ENCODE measurements at places on chromosomes 1 and 21.

GRCh38 chr1:113390871-113391648 lies 745 bp downstream of the MAGI3 start:
- peak; percentile 39 for DNase-seq

DNA sequence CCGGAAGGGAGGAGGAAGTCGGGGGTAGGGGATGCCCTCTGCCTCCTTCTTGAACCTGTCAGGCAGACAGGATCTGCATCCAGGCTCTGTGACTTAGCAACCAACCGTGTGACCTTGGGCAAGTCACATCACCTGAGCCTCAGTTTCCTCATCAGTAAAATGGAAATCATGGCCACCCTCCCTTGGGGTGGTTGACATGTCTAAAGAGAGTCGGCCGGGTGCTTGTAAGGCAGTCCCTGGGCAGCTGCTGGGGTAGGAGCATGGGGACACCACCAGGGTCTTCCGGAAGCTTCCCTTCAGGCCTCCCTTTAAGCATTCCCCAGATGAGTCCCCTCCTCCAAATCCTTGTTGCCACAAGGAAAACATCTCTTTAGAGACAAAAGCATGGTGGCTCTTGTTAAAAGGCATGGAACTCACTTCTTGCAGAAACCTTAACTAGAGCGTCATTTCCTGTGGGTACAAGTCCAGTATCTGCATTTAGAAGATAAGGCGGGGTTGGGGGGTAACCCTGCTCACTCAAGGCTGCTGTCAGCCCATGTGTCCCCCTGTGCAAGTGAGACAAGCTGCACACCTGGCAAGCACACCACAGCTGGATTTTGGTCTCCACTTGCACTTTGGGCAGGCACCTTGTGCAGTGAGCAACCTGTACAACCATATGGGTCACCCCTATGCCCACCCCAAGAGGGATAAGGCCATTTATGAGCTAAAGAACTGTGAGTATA lies 10.4 kb downstream of the CLCNKB start:
- DNase-seq = no peak

DNA sequence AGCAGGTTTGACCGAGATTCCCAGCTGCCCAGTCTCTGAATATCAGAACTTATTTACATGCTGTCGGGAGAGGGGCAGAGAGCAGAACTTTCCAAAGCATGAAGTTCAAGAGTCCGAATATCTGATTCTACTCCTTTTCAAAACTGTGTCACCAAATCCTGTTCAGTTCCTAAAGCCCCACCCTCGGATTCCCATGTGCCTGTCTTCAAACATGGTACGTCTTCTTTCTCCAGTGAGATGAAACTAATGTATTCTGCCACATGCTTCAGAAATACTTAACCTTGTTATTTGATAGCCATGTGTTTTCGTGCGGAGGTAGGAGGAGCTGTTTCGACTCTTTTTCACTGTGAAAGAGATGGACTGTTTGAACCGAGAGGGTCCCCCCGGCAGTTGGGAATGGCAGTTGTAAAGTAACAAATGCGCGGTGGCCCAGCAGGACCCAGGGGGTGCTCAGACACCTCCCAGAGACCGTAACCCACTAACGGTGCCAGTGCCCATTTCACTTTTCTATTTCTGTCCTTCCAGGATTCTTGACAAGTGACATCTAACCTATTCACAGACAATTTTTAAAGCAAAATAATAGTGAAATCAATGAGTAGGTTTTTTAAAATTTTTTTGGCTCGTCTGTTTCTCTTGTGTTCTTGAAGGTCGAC lies 67.2 kb downstream of the ZBTB18 start:
- no peak for DNase-seq

DNA sequence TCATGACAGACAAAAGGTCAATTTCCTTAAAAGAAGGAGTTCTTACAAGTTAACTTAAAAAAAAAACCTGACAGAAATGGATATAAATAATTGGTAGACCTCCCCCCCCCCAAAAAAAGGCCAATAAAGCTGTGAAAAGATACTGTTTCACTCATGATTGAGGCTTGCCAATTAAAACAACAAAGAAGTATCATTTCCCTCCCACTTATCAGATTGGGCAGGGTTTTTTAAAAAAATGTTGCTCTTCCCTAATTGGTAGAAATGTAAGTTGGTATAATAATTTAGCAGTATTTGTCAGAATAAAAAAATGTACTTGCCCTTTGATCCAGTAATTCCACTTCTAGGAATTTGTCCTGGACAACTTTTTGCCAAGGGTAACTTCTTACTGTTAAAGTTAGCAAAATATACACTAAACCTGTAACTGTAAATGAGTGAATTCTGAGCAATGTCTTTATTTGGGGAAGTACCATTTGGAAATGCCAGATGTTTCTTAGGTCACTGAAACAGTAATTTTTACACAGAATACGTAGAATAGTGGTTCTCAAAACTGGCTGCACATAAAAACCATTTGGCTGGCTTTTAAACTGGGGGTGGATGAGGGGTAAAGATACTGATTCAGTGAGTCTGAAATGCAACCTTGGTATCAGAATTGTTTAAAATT lies 17.5 kb downstream of the RNF2 start:
- DNase-seq = no peak

GRCh38 chr1:69483246-69483645 lies 84.5 kb upstream of the LRRC7 start:
- no peak for DNase-seq

GRCh38 chr1:87715052-87715451 lies 386.4 kb downstream of the LMO4 start:
- DNase-seq = no peak

- no peak for DNase-seq
Observed at GRCh38 chr1:229001467-229002011, 266.3 kb downstream of the RHOU start.

GRCh38 chr1:116365353-116365780 lies 7.7 kb upstream of the ATP1A1 start:
- DNase-seq = peak; percentile 61

GRCh38 chr21:16058896-16059295 lies 329.1 kb downstream of the USP25 start:
- no peak for DNase-seq

DNA sequence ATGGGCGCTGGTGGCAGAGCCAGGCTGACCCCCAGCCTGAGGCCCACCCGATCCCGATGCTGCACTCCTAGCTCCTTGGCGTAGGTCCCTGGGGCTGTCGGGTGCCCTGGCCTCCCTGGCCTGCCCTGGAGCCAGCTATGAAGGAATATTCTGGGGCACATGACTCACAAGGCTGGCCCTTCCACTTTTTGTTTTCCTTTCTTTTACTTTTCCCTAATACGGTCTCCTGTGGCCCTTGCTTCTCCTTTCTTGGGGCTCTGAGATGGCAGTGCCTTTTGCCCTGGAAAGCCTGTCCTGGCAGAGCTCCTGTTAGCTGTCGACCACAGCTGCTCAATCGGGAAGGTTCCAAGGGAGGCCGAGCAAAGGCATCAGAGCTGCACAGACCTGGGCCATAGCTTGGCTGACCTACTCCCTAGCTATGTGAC lies 22.1 kb downstream of the ARHGEF10L start:
- no peak for DNase-seq

DNA sequence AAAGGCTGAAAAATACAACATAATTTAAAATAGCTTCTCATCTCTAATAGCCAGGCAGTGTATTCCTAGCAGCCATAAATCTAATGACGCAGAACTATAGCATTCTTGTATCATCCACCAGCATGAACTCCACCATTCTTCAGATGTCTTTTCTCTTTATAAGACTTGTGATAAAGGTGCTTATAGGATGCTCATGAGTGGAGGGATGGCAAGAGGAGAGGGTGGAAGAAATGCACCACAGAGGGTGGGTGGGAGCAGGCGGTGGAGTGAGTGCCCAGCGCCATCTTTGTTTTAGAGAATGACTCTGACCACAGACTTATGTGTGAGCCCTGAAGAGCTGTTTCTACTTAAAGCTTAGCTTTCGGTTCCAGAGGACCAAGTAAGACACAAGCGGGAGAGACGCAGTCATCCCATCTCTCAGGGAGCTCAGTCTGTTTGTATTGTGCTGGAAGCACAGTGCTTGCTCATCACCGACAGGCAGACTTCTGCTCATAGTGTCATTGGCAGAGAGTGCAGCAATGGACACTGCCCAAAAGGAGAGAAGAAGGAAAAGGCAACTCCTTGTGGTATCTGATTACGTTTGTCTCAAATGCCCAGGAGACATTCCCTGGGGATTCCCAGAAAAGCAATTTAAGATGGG lies 65.6 kb downstream of the KCNJ15 start:
- DNase-seq = no peak

DNA sequence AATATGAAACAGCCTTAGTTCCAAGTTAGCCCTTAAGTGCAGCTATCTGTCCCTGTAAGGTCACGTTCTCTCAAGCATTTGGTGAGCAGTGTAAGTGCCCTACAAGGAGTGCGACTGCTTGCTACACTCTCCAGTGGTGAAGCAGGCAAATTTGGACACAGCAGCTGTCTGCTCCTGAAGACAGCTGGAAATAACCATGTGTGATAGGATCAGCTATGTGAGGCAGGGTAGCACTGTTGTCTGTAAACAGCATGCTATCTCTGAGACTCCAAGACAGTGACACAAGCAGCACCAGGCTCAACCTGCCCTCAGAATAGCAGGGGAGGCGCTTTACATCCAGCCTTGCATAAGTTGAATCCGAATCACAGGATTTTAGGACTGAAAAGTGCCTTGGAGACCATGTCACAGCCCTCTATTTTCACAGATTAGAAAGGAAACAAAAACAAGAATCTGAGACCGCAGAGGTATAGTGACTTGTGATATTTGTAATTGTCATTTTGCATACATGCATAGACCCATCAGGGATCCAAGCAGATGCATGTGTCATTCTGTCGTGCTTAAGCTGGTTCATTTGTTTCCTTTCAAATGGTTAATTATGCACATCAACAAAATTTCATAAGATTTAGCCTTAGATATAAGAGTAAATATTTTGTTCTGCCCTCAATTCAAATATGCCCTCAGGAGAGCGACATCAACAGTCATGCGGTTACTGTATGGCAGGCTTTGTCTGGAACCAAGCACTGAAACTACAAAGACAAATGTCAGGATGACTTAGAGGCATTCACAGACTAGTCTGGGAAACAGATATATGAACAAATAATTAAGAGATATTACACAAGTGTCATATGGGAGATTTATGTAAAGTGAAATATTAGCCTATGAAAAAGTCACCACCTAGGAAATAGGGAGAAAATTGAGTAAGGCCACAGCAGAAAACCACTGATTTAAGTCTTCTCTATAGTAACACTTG lies 134.9 kb upstream of the NRIP1 start:
- no peak for DNase-seq

GRCh38 chr1:55195521-55196233 lies 19.5 kb downstream of the USP24 start:
- DNase-seq = no peak

- no peak for DNase-seq
Observed at GRCh38 chr1:42660907-42661500, 2.8 kb downstream of the PPIH start.

DNA sequence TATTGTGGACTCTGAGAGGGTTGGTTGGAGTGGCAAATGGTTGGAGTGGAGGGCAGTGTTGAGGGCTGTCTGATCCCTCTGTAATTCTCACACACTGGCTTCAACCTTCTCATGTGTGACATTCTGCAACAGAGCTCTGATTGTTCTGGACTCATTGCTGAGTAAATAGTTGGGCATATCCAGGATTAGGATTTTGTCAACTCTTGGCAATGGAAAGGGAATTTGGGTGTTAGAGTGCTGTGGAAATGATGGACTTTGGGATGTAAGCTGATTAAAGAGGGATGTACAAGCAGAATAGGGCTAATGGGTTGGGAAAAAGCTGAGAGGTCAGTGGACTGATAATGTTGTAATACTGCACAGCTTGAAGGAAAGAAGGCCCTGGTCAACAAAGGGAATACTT lies 16.5 kb downstream of the TLCD4 start:
- no peak for DNase-seq

DNA sequence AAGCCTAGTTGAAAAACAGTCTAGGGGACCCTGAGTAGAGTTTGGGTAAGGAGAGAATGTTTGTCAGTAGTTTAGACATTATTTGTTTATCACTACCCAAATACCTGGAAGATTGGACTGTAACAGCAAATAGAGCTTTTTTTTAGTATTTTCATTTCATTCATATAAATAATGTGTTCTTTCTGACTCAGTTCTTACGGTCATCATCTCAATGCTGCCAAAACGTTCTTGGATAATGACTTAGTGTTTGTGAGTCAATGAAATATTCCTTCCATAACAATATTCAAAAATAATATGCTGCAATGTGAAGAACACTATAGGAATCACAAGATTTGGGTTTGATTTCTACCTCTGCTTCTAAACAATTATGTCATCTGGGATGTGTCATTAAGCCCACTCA lies 400.0 kb upstream of the PKN2 start:
- DNase-seq = no peak

- no peak for DNase-seq
Observed at GRCh38 chr1:29393451-29393826, 157.1 kb downstream of the PTPRU start.

- no peak for DNase-seq
Observed at GRCh38 chr1:84223751-84224432, 77.6 kb upstream of the SAMD13 start.

GRCh38 chr1:182784556-182785171 lies 4.9 kb upstream of the NPL start:
- DNase-seq = peak; percentile 76

DNA sequence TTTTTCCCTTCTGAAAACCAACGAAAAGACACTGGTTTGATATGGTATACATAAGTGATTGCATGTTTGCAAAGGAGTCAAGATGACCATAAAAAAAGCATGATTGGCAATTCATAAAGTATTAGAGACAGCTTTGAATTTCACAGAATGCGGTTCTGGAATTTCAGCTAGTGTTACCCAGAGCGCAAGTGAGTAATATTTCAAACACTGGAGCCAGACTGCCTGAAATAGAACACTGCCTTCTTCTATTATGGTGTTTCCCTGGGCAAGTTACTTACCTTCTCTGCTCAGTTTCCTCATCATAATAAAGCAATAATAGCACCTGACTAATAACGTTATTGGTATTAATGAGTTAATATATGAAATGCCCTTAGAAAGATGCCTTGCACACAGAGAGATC lies 54.7 kb downstream of the NEGR1 start:
- no peak for DNase-seq

DNA sequence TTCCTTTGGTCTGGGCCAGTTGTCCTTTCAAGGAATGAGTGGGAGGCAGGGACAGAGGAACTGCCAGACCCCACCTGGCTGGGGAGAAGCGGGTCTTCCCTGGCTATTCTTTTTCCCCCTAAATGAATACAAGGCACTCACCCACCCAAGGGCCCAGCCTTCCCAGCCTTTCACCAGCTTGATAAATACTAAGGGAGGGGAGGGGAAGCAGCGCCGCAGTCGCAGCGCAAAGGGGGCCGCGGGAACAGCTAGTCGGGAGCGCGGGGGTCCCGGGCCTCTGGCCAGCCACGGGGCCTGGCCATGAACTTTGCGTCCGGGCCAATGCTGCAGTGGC lies 91.3 kb upstream of the VAMP3 start:
- no peak for DNase-seq

DNA sequence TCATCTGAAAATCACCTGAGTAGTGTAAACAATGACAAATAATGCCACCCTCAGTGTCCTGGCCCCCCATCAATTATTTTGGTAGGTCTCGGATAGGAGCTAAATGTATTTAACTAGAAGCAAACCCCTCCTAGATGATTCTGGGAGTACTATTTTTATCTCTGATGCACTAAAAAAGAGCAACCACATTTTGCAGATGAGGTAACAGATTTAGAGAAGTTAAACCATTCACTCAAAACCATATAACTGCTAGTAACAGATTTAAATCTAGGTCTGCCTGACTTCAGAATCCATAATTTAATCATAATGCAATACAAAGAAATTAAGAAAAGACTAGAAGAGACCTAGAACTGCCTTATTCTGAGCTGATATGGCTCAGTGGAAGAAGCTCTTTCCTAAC lies 17.3 kb upstream of the PTCH2 start:
- DNase-seq = no peak

GRCh38 chr1:110243146-110243545 lies 33.0 kb downstream of the KCNC4 start:
- DNase-seq = no peak

- DNase-seq = no peak
Observed at GRCh38 chr1:5914676-5915365, 77.4 kb downstream of the NPHP4 start.

Data from A673 (cell line).